Activated naive CD8-positive, alpha-beta T cell treated with anti-CD3 and anti-CD28 coated beads, Interleukin-2, amount 50 U/mL, for 24 hours (primary cell): ENCODE measurements at places on chromosomes 6 and 20.
A peak's percentile ranks its signal among the peaks of the same experiment; 100 is the strongest.

GRCh38 chr6:112311950-112312547 lies 35.1 kb upstream of the RFPL4B start:
- DNase-seq, result no peak

- DNase-seq, result no peak
Observed at GRCh38 chr6:96898241-96898851, 655 bp upstream of the NDUFAF4 start.

GRCh38 chr6:44073612-44074438 lies 53.4 kb downstream of the MRPL14 start:
- peak; percentile 36 for DNase-seq

DNA sequence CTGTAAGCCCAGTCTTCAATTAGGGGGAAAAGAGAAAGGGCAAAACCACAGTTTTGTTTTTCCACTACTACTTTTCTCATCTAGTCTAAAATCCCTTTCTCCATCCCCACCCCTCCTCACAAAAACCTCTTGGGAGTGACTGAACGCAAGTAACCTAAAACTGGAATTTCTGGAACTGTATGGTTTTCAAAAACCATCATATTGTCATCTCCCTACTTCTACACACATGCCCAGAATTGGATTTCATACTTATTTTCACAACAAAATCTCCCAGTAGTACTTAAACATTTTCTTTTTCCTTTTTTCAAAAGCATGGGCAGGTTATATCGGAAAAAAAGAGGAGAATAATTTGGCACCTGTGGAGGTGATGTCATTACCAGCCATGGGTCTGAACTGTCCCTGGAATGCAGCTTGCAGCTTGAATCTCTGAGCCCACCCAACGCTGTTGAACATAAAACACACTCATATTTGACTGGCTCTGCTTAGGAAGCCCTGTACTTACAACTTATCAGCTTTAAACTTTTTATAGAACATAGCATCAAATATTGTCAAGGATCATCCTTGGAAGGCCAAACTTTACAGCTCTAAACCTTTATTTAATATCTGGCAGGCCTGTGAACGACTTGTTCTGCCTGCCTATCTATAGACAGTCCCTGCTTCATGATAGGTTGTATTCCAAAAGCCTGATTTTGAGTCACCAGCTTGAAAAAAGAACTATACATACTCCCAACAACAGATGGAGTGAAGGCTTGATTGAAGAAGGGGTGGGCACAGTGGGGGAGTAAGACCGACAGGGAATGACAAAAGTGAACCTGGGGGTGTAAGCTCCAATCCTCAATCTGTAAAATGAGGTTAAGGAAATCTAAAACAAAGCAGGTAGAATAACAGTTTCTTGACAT lies 59.3 kb downstream of the EPB41L2 start:
- no peak for DNase-seq

- no peak for DNase-seq
Observed at GRCh38 chr6:135372758-135373157, 124.8 kb downstream of the AHI1 start.

DNA sequence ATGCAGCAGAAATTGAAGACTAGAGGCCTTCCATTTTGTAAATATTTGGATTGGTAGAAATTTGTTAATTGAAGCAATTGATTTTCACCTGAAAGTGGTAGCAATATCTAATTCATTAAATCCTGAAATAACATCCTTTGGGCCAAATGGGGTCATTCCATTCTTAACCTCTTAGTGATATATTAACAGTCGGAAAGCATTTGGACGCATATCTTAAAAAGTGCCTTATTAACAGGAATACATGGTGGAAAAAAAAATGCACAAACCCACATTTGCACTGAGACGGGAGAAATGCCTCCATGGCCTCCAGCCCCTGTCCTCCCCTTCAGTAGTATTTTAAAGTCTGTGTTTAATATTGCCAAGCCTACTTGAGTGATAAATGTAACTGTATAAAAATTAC lies 205.5 kb downstream of the TFAP2B start:
- DNase-seq, result no peak

DNA sequence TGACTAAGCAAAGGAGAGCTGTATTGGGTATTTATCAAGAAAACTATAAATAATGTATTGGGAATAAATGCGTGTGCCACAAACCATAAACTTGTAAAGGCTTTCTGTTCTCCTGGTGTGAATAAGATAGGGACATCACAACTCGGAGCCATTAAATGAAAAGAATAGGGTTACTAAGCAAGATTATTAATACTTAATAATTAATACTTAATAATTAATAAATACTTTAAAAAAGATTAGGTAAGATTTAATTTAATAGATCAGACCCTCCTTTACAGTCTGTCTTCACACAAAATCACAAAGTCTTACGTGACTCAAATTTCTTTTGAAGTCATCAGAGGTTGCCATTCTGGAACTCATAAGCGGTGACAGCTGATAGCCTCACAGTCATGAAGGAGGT lies 648.9 kb downstream of the PRKN start:
- DNase-seq, result no peak

GRCh38 chr20:62258499-62259293 lies 20.4 kb downstream of the OSBPL2 start:
- no peak for DNase-seq

DNA sequence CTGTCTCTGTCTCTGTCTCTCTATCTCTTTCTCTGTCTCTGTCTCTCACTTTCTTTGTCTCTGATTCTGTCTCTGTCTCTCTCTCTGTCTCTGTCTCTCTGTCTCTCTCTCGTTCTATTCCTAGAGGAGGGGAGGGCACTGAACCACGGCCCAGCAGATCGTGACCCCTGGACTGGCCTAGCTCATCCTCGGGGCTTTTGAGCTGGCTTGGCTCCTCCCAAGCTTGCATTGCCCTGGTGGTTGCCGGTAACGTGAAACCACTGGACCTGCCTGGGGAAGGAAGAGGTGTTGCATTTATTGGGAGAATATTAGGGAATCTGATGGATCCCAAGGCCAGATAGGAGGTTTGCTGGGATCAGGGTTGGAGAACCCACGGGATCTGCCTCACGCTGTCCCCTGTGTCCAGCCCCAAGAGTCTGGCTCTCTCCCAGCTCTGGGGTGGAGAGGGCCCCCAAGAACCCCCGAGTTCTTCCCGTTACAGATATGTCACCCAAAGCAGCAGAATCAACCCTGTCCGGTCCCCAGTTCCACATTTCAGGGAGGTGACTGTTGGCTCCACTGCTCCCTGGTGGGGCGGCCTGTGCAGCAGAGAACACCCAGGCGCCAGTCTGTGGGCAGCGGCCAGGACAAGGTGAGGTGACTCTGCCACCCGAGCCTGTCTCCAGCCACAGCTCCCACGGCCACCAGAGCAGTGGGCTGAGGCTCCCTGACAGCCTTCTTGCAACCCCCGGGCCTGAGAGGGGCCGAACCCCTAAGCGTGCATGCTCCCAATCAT lies 228.3 kb downstream of the TTLL2 start:
- no peak for DNase-seq

GRCh38 chr6:2651961-2652360 lies 98.8 kb downstream of the MYLK4 start:
- no peak for DNase-seq

- DNase-seq, result no peak
Observed at GRCh38 chr6:158610319-158610968, 34.1 kb downstream of the DYNLT1 start.

GRCh38 chr6:10891960-10892359 lies 5.1 kb downstream of the SYCP2L start:
- DNase-seq, result no peak

DNA sequence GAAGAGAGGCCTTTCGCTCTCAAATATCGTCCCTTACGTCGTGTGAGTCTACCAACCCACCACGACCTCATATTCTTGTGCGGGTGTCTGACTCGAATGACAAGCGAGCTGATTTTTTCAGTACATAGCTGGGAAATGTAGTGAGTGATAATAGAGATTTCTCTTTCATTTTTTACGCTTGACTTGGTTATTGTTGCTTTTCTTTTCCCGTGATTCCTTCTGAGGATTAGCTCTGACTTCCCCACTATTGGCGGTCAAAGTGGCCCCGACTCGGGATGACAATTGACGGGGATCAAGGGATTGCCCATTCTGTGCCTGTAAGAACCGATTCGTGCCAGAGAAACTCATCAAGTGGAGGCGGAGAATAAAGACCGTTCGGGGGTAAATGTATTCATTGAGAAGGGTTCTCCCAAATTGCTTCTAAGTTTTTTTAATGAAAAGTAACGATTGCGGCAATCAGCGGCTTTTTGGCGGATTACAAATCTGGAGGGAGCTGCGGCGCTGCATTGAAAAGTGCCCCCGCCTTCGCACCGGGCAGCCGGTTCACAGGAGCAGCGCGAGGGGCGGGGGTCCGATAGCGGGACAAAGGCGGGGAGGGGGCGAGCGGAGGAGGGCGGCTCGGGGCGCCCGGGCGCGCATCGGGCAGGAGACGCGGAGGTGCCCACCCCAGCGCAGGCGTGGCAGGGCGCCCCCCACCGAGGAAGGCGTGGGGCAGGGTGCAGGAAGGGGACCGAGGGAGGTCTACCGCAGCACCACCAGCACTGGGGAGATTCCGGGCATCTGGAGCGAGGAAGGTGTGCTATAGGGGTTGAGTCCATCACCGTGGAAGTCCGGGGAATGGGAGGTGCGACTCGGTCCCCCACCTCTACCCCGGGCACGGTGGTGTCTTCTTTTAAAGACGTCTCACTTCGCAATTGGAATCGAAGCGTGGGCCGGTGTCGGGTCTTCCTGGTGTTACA lies 44.5 kb upstream of the OSTM1 start:
- peak; percentile 14 for DNase-seq

- DNase-seq, result no peak
Observed at GRCh38 chr6:34566830-34567546, 10.9 kb upstream of the SPDEF start.

DNA sequence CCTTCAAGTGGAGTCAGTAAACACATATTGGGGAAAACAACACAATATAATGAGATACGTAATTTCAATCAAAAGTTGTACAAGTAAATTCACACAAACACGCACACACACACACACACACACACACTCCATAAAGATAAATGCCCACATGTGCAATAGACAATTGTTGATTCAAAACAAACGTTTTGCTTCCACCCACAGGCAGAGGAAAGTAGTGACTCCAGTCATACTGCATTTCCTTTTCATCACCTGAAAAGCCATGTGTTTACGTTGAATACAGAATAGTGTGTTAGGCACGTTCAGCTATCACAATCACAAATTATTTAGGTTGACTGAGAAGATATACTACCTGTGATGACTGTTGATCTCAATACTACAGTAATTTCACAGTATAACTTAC lies 443.8 kb upstream of the MANEA start:
- no peak for DNase-seq
